NCI-H2081 (cell line): ENCODE measurements at places on chromosomes 1 and 21.
A peak's percentile ranks its signal among the peaks of the same experiment; 100 is the strongest.

DNA sequence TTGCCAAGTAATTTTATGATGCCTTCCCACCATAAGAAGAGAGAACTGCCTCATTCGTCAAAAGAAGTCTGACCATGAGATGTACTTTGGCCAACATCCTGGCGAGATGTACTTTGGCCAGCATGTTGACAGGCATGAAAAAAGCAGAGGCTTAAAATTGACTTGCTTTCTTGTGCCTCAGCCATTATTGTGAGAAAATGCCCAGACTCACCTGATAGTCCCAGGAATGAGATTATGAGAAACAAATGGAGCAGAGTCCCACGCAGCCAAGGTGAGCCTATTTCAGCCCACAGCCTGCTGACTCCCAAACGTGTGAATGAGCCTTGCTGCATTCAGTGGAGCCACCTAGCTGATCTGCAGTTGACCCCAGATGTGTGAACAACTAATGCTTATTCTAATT is 43.5 kb upstream of the ZNF644 start:
- DNase-seq, result no peak

- DNase-seq, result no peak
Observed at GRCh38 chr21:32307706-32308105, 9.1 kb downstream of the MRAP start.

DNA sequence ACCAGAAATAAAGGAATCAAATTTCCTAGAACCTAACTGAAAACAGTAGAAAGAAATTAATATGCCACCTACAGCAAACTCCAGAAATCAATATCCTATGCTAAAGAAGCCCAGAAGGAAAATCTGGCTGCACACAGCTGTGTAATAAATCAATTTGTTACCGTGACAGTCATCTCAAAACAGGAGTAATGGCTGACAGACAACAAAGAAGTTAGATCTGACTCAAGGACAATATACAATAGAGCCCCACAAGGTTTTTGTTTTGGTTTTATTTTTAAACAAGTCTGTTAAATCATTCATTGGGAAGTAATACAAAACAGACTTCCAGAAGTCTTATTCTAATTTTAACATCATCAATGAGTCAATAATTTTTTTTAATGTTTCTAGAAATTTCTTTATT is 168.4 kb downstream of the RERE start:
- DNase-seq, result no peak

DNA sequence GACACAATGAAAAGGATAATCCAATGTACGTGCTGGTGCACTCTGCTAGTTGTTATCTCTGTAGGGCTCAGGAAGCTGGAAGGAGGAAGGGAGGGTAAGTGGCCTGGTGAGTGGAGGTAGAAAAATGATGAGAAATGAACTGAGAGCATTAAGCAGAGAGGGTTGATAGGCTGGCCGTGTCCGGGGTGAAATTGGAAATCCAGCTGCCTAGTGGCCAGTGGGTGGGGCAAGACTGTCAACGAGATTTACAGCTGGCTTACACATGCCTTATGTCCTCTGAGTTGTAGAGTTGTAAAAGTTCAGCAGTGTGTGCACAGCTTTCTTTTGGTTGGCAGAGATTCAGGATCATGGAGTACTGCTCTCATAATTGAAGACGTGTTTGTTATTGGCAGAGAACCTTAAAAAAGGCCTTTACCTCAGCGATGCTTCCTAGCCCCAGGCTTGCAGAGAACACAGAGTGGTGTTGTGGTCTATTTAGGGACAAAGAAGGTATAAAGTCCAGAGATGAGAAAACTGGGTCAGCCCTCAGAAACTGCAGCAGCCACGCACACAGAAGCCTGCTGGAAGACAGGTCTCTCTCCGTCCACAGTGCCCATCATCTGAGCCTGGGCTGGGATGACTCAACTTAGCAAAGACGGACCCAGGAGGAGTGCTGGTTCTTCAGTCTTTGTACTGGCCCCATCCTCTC is 132.4 kb downstream of the EDEM3 start:
- peak; percentile 99 for DNase-seq
